ENCODE measurements at places on chromosomes 12 and 14. TPM values are rescaled to one million over a fixed set of nuclear protein-coding genes. Genes with fewer than 3 reads are reported as not detected.

PROX2 gene
- total RNA-seq: not detected

LLPH gene
- total RNA-seq: 23.1 TPM

KCNC2 gene
- not detected for total RNA-seq

ENDOU gene
- total RNA-seq: not detected

COQ10A gene
- 4.1 TPM for total RNA-seq

KLRK1 gene
- 1.9 TPM for total RNA-seq

CCDC38 gene
- not detected for total RNA-seq

PRR4 gene
- total RNA-seq: 2.3 TPM
